NCI-H1417 treated with DMSO at 0.1 percent for 48 hours (cell line): ENCODE measurements at places on chromosomes 13 and 19.

- no peak for DNase-seq
Measured at GRCh38 chr13:40271271-40271885, 395.1 kb downstream of the FOXO1 start.

- peak; percentile 78 for DNase-seq
Measured at GRCh38 chr13:107767119-107767518, 448.2 kb downstream of the LIG4 start.

GRCh38 chr13:51970349-51970748, 40.9 kb downstream of the ATP7B start:
- no peak for DNase-seq

- no peak for DNase-seq
Measured at GRCh38 chr13:92825938-92826596, 400.5 kb upstream of the GPC6 start.

DNA sequence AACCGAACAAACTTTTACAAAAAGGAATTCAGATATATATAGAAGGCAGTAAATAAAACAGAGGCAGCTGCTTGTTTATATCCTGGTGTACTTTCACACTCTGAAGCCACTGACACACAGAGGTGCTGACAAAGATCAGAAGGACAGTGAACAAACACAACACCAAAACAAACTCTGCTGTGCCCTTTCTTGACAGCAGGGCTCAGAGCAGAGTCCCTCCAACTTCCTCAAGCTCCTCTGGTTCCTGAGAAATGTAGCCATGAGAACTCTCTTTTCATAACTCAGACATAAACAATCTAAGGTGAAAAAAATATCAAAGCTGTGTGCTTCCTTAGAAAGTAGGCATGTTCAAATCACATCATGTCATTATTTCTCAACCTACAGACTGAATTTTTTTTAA, 1052.8 kb upstream of the SPRY2 start:
- DNase-seq = no peak

DNA sequence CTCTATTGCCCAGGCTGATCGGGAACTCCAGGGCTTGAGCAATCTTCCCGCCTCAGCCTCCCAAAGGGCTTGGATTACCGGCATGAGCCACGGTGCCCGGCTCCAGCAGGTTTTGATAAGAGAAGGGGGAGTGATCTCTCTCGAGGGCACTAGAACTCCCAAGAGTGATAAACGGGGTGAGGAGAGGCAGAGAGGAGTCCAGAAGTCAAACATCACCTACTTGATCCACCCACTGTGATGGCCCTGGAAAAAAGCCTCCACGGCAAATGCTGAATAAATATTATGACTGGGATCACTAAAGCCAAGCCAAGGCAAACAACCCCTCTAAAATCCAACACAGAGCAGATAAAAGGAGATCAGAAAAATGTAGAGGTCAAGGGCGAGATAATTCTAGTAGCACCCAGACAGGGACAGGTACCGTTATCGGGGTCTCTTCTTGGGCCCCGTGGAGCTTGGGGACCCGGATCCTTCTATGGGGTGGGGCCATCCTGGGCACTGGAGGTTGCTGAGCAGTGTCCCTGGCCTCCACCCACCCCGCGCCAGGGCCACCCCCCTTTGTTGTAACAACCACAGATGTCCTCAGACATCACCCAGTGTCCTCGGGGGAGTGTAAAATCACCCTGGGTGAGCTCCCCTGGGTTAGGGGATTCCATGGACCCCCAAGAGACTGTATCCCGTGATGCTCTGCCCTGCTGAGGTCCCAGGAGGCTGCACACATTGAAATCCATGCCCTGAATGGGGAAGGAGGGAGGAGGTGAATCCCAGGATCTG, 3.7 kb upstream of the CREB3L3 start:
- no peak for DNase-seq

GRCh38 chr19:54282686-54283470, 2.0 kb upstream of the LILRB2 start:
- no peak for DNase-seq

DNA sequence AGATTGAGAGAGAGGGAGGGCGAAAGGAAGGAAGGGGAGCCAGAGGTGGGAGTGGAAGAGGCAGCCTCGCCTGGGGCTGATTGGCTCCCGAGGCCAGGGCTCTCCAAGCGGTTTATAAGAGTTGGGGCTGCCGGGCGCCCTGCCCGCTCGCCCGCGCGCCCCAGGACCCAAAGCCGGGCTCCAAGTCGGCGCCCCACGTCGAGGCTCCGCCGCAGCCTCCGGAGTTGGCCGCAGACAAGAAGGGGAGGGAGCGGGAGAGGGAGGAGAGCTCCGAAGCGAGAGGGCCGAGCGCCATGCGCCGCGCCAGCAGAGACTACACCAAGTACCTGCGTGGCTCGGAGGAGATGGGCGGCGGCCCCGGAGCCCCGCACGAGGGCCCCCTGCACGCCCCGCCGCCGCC, at the start of gene TNFSF11:
TNFSF11 (plus strand) TSS at position 142 of the 400 bp plus-strand sequence; CDS start at position 294, 152 bp downstream.
- no peak for DNase-seq
